Astrocyte of the spinal cord (primary cell): ENCODE measurements at places on chromosomes 5 and 9.

DNA sequence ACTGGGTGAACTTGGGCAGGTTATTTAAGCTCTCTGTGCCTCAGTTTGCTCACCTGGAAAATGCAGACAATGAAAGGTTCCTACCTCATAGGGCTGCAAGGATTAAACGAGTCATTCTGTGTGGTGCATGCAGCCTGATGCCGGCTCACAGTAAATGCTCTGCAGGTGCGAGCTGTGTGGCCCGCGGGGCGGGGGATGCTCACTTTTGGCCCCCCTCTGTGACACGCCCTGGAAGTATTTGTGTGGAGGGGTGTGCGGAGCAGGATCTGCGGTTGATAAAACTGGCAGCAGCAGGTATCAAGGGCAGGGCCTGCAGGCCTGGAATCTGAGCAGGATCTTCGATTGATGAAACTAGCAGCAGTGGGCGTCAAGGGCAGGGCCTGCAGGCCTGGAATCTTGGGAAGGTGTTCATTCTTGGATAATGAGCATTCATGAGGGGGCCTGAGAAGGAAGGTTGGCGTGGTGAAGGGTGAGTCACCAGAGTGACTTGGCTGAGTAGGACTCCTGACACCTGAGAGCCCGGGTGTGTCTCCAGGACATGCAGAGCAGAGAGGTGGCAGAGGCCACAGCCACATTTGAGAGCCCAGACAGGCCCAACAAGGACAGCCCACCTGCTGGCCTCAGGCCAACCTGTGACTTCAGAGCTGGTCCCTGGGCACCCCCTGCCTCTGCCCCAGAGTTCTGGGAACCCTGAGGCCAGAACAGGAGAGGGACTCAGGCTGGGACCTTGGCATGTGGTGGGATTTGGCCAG, 11.9 kb downstream of the UNC5A start:
- DNase-seq: no peak

- DNase-seq: no peak
Observed at GRCh38 chr5:135016861-135017290, 17.2 kb downstream of the PITX1 start.

DNA sequence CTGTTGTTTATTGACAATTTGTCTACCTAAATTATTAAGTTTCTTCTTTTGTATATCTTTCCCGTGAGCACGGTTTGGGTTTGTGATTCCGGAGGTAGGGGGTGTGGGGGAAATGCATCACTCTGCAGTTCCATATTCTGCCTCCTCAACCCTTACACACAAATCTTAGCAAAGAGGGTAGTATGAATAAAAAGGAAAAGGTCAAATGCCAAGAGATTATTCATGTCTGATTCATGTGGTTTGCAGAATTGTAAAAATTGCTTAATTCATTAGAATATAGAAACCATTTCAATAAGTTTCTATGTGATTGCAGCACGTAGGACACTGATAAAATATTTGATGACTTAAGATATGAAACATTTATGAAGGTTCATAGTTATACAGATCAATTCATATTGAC, 601.9 kb downstream of the SEMA5A start:
- DNase-seq: no peak

DNA sequence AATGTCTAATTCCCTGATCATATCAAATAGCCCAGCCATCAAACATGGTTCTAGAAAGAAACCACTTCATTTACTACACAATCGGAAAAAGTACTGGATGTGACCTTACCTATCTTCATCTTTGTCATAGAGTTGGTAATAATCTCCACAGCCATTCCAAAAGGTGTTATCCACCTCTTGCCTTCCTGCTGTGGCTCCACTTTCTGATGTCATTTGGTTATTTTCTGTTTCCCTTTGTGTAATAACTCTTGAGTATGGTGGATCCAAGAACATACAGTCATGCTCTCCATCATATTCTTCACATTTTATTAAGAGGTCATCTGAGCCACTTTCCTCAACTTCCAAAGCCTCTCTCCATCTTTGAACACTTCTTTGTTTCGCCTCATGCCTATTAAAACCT, 31.7 kb downstream of the PJA2 start:
- DNase-seq: no peak

GRCh38 chr5:146218168-146218567, 14.8 kb downstream of the RBM27 start:
- no peak for DNase-seq

DNA sequence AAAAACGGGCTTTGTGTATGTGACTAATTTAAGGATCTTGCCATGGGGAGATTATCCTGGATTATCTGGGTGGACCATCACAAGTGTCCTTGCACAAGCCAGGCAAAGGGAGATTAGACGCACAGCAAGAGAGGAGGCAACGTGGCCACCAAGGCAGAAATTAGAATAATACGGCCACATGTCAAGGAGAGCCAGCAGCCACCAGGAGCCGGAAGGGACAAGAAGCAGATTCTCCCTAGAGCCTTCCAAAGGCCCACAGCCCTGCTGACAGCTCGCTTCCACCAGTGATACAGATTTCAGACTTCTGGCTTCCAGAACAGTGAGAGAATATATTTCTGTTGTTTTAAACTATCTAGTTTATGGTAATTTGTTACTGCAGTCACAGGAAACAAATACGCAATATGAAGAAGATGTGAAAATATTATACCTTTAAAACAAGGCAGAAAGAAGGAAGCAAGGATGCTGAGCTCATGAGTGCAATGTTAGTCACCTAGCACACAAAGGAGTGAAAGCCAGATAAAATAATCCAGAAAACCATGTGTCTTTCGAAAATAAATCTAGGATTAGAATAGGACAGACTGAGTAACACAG, 28.7 kb upstream of the F2RL1 start:
- peak; percentile 29 for DNase-seq

GRCh38 chr9:106779796-106780195, 83.2 kb upstream of the ZNF462 start:
- no peak for DNase-seq

DNA sequence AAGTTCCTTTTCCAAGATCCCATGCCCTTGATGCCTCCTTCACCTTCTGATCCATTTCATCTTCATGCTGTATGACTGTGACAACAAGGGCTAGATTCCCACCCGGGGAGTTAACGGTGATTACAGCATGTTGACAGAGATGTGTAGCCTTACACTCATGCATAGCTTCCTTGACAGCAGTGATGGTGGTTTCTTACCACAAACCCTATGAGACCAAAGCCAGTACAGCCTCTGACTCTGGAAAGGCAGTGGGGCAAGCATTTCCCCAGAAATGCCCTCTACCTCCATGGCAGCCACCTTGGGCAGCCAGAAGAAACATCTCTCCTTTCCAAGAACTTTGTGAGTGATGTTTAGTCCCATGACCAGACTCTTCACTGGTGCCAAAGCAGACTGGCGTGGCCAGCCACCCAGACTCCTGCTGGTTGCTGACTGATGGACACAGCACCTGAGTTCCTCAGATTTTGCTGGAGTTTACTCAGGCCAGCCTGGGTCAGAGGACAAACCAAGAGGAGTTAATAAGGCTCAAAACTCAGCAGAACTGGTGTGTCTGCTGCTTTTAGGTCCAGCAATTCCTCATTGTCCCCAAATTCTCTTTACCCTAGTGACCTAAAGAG, 199.7 kb upstream of the SLC27A6 start:
- DNase-seq: no peak

- DNase-seq: peak; percentile 57
Observed at GRCh38 chr5:5331848-5332247, 90.6 kb upstream of the ICE1 start.

DNA sequence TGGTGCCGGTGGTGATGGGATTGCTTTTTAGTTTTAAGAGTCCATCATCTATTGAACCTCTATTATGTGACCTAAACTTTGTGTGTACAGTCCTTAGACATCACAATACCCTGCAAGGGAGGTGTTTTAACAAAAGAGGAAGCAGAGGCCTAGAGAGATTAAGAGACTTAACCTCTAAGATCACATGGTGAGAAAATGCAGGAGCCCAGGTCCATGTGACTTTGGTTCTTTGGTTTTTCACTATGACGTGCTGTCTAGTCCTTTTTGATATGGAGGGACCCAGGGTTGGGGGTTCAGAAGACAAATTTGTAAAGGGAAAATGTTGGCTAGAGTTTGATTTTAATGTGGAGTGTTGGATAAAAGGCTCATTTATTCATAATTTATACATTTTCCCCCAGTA, 34.1 kb upstream of the TRMT10B start:
- DNase-seq: no peak

GRCh38 chr5:32545102-32545800, 40.1 kb upstream of the SUB1 start:
- DNase-seq: no peak

DNA sequence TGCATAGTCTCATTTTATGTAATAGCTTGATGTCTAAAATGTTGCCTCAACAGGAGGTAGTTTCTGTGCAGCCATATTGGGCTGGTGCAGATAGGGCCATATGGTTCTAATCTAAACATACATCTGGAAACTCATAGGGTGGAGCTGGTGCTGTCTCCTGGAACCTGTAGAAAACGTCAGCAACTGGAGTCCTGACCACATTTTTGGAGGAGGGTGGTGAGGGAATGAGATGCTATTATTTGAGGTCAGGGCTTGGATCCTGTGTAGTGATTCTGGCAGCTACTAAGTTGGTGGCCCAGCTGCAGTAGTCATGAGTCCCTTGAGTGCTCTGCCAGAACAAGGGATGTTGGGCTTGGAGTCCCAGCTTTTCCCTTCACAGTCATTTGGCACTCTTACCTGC, 14.1 kb downstream of the MAN2A1 start:
- DNase-seq: no peak

GRCh38 chr5:154944716-154945115, 3.8 kb downstream of the MRPL22 start:
- DNase-seq: no peak

DNA sequence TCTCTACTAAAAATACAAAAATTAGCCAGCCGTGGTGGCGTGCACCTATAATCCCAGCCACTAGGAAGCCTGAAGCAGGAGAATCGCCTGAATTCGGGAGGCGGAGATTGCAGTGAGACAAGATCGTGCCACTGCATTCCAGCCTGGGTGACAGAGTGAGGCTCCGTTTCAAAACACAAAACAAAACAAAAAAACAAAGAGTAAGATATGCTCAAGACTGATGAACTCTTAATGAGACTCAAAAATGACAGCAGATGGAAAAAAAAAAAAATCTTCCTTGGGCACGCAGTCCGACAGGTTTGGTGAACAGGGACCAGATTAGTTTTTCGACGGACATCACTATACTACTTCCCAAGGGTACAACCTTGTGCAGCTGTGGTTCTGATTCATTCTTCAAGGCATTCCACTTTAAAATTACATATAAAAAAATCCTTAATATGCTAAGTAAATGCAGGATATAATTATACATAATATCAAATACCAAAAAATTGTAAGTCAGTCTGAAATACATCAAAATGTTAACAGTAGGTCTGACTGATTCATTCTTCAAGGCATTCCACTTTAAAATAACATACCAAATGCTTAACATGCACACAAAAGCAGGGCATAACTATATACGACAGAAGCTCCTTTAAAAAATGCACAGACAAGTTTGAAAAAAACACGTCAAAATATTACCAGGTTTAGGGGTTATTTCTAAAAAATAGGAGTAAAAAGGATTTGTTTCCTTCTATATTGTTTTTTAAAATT, 12.3 kb downstream of the PSIP1 start:
- DNase-seq: no peak

- no peak for DNase-seq
Observed at GRCh38 chr9:79616013-79616412, 44.2 kb downstream of the TLE4 start.

GRCh38 chr9:110069326-110070248, 138.4 kb downstream of the C9orf152 start:
- DNase-seq: peak; percentile 81

DNA sequence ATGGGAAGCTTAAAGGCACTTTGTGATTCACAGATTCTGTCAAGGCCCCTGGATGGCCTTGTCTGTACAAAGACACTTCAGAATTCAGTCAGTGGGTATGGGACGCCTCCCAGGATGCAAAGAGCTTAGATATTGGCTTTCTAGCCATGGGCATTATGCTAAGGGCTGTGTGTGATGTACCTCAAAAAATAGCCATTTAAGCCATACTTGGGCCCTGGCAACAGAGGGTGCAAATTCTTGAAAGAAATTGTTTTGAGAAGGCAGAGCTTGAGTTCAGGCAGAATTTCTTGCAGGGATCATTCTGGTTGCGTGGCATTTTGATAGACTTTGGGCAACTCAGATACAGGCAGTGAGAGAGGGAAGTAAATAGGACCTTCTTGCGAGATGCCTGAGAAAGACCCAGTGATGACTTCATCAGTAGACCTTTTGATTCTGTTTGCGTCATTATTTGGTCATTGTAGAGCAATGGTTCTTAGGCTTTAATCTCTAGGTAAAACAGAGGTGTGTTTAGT, 3.9 kb downstream of the CYFIP2 start:
- no peak for DNase-seq

GRCh38 chr9:130138791-130139190, 33.4 kb upstream of the NCS1 start:
- DNase-seq: peak; percentile 98

DNA sequence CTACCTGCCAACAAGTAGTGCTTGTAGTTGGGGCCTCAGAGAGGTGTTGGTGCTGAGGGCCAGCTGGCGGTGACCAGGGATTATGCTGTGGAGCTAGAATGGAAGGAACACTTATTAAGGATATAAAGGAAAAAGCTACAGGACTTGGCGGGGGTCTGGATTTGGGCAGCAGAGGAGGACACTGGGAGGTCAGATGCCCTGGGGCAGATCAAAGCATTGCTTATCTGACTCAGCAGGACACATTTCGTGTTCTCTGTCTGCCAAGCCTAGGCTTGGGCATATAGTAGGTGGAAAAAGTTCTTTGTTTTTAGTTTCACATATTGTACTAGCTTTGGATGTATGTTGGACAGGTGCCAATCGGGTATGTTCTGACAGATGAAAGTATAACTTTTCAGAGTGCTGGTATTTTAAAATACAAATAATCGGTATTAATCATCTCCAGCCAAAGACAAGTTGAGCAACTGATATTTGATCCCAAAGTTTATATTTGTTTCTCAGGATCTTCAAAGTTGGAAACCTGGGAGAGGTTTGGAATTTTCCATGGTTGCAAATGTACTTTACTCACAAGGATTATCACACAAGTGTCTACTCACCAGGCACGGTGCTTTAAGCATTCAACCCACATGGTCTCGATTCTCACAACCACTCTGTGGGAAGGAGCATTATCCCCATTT, 69.4 kb downstream of the IQGAP2 start:
- no peak for DNase-seq

- no peak for DNase-seq
Observed at GRCh38 chr5:139733010-139733688, 62.5 kb upstream of the PSD2 start.

DNA sequence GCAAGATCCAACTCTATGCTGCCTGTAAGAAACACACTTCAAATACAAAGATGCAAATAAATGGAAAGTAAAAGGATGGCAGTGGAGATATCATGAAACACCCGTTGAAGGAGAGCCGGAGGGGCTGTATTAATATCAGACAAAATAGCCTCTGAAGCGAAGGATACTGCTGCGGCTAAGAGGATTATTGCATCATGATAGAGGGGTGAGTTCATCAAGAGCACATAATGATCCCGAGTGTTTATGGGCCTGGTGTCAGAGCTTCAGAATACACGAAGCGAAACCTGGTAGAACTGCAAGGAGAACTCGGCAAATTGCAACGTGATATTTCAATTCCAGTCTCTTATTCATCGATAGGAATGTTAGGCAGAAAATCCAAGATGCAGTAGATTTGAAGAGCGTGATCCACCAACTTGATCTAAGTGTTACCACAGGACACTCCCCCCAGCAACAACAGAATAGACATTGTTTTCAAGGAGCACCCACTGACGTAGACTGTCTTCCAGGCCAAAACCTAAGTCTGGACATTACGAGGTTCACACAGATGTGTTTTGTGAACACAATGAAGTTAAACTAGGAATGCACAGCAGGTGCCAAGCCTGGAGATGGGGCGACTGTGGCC, 27.7 kb upstream of the QSOX2 start:
- DNase-seq: no peak

GRCh38 chr5:177304392-177305119, 957 bp downstream of the PRELID1 start:
- DNase-seq: no peak
